ENCODE measurements at places on chromosomes 11 and 22.

DNA sequence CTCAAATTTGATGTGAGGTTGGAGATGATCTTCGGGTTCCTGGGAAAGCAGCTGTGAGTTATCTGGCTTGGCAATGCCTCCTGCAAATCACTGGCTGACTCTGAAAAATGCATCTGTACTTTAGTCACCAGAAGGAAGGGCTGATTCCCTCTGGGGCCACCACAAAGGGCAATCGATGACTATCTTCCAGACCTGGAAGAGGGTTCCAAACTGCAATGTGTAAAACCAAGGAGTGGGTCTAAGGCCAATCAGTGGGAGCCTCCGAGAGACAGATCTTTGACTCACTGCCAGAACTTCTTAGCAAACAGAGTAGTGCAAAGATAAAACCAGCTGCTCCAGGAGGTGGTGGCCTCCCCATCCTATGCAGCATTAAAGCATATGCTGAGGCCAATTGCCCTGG is 29.1 kb upstream of the PAK1 start:
- no peak for DNase-seq

DNA sequence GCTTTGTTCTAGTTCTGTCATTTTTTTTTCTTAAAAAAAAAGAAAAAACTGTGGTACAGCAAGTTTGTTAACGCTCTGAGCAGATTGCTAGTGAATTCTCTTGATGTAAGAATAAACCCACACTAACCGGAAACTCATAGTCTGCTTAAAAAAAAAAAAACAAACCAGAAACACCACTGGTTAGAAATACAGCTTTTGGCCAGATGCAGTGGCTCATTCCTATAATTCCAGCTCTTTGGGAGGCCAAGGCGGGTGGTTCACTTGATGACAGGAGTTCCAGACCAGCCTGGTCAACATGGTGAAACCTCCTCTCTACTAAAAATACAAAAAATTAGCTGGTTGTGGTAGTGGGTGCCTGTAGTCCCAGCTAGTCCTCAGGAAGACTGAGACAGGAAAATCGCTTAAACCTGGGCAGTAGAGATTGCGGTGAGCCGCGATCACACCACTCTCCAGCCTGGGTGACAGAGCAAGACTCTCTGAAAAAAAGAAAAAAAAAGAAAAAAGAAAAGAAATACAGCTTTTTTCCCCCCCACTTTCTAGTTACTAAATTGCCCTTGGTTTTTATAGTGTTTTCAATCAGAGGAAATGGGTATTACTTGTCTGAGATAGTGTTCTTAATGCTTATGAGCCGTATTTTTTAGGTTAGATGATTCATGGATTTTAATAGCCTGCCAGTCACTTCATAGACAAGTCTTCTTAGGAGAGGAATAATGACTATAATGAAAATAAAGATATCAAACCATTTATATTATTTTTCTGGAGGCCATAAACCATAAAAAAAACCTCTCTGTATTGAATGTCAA is 222.8 kb downstream of the DDX10 start:
- no peak for DNase-seq

GRCh38 chr22:39315389-39315788 is 4.0 kb downstream of the RPL3 start:
- DNase-seq = no peak

DNA sequence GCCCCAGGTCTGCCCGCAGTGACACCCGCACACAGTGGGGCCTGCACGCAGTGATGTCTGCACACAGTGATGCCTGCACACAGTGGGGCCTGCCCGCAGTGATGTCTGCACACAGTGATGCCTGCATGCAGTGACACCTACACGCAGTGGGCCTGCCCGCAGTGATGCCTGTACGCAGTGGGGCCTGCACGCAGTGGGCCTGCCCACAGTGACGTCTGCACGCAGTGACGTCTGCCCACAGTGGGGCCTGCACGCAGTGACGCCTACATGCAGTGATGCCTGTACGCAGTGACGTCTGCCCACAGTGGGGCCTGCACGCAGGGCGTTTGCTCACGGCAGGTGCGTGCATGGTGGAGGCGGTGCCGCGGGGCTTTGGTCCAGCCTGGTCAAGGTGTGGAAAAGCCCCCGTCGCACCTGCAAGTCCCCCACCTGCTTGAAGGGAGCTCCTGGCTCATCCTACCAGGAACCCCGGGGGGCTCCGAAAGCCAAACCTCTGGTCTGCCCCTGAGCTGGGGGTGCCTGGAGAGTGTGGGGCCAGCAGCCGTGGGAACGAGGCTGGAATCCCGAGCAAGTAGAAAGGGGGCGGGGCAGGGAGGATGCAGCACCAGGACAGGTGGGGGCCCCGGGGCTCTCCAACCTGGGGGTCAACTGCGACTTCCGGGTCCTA is 8.9 kb upstream of the SYT8 start:
- no peak for DNase-seq

DNA sequence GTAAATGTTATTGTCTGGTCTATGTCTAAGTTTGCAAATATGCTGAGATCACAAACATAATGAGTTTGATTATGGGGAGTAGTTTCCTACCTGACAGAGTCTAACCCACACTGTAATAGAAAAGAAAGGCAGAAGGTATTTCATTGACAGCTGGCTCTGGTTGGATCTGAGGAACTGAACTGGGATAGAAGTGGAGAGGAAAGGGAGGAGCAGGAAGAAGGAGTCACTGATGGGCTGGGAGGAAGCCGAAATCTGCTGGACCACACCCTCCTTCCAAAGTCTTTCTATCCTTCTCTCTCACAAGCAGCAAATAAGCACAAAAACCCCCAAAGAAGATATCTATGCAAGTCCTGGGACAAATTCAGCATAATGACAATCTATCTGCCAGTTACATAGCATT is 11.7 kb downstream of the BLID start:
- DNase-seq = no peak

DNA sequence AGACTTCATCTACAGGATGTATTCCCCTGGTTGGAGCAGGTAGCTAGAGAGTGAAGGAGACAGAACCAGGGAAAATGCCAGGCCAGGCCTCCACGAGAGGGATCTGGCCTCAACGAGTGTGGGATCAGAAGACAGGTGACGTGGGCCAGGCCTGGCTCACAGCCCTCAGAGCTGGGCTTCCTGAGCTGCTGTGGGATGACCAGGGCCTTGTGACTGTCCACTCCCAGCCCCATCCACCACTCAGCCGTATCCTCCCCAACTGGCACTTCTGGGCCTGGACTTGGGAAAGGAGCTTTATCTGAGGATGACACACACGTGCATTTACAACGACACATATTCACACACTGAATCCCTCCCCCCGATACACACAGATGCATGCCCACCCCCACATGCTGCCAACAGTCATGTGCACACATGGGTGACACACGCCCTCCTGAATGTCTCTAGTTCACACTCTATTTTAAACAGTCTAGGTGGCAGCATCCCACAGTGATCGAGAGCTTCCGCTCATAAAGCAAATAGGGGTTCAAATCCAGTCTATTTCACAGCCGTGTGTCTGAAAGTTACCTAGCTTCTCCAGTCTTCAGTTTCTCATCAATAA is 93.1 kb downstream of the TP53I11 start:
- DNase-seq = no peak

DNA sequence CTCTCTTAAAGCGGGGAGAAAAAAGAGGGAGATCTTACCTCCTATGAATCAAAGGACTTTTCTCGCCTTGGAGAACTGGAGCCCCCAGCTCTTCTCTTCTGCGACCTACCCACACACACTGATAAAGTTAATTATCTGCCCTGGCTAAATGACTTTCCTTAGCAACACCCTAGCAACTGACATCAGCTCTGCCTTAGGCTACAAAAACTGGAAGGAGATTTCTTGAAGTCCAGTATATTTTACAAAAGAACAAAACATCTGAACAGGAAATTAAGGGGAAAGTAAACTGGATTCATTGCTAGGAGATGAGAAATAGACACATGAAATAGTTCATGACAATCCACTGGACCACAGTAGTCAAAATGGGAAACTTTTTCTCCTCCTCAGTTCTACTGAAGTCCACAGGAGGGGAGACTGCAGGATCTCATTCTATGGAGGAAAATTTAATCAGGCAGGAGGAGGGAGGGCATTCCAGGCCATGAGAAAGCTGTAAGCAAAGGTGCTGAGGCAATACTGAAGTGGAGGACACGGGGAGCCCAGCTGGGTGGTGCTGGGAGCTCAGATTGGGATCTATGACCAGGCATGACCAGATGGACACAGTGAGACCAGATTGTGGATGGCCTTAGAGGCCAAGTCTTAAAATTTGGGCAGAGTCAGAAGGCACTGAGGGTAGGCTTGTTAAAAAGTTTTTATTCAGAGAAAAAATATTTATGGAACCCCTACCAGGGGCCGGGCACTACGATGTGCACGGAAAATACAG is 3.7 kb upstream of the SPON1 start:
- DNase-seq = no peak

GRCh38 chr11:131916638-131917037 is 546.2 kb downstream of the NTM start:
- no peak for DNase-seq

GRCh38 chr11:95330302-95330701 is 99.3 kb upstream of the SESN3 start:
- DNase-seq = no peak

GRCh38 chr22:25566898-25567235 is 2.4 kb downstream of the GRK3 start:
- no peak for DNase-seq

- no peak for DNase-seq
Measured at GRCh38 chr22:29755889-29756288, 10.9 kb downstream of the ZMAT5 start.

- no peak for DNase-seq
Measured at GRCh38 chr11:133238027-133238426, 294.3 kb downstream of the OPCML start.

GRCh38 chr11:122777343-122777742 is 61.0 kb upstream of the CRTAM start:
- DNase-seq = no peak

DNA sequence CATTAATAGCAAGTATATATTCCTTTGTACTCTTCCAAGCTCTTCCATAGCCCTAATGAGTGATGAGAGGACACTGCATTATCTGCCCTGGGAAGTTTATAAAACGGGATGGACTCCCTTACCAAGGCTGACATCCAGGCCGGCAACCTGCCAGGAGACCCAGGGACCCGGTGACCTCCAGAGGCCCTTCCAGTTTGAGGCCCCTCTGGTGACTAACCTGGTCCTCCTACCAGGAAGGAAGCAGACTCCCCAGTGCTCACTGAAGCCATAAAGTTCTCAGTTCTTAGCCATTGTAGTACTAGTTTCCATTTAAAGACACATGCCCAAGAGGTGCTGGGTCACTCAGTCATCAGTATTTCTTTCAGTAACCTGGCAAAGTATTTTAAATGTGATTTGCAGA is 345.4 kb downstream of the TENM4 start:
- no peak for DNase-seq

GRCh38 chr11:93740730-93741093 is 583 bp downstream of the TAF1D start:
- DNase-seq = peak; percentile 74

DNA sequence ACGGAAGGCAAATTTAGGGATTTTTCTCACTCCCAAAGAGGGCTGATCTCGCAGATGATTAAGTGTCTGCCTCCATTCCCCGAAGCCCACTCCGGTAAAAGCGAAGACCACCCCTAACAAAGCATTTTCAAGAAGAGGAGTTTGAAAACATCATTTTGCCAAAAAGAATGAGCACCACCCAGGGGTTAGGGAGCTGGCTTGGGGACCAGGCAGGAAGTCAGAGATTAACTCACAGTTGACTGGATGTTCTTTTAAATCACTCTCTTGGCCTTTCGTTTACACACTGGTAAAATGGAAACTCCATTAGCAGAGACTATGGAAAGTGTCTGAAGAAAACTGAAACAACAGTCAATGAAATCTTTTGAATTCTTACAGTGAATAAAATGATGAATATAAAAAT is 7.9 kb upstream of the TRIM44 start:
- no peak for DNase-seq

DNA sequence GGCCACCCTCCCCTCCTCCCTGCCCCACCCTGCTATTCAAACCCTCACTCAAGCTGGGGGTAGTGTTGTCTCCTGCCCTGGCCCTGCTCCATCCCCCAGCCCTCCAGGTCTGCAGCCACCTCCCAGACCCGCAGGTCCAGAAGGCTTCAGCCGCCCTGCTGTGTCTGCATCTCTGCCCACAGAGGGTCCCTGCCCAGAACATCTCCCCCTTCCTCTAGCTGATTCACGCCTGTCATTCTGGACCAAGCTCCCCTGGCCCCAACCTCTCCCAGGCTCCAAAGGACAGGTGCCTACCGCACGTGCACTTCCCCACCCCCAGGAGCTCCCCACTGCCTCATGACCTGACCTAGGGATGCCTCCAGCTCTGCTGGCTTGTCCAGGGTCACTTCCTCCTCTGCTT is 16.0 kb upstream of the SHISAL1 start:
- DNase-seq = no peak

- peak; percentile 99 for DNase-seq
Measured at GRCh38 chr22:21641789-21642583, at the start of gene SDF2L1. SDF2L1 (plus strand) TSS chr22:21642302; CDS start chr22:21642337, 35 bp downstream.

DNA sequence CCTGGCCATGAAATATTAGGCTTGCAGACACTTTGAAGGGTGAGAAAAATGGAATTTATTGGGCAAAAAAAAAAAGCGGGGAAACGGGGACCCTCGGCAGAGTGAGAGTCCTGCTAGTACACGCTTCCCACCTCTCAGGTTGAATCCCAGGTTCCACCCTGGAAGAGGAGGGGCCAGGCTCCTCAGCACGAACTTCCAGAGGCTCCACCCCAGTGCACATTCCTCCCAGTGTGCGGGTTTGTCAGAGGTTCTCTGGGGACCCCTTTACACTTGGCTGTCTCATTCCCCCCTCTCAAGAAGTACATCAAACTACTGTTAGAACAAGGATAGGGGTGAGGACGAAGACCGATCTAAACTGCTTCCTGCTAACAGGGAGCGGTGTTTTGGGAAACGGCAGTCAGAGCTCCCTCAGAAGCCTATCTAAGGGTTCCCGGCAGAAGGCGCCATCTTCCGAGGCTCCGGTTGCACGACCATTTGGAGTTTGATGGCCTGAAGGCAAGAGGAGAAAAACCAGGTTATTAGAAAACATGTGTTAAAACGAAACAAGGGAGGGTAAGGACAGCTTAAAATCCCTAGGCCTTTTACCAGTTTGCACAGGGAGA is 27.5 kb downstream of the FOLR3 start:
- no peak for DNase-seq

GRCh38 chr11:8038811-8039529 is 42.0 kb upstream of the TUB start:
- no peak for DNase-seq

GRCh38 chr11:18567081-18567480 is 21.5 kb downstream of the UEVLD start:
- no peak for DNase-seq

DNA sequence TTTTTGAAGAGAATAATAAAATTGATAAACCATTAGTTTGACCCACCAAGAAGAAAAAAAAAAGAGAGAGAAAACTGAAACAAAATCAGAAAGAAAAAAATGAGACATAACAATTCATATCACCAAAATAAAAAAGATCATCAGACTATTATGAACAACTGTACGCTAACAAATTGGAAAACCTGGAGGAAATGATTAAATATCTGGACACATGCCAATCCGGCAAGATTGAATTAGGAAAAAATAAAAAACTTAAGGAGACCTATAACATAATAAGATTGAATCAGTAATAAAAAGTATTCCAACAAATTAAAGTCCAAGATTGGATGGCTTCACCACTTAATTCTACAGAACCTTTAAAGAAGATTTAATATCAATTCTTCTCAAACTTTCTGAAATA is 136.7 kb downstream of the CASP12 start:
- no peak for DNase-seq

Data from activated CD4-positive, alpha-beta T cell treated with anti-CD3 and anti-CD28 coated beads, Interleukin-2, Interleukin-4, amounts not matched to agents 100 ng/mL and 50 ng/mL, durations not matched to agents 16 hours and 8 hours (primary cell).